ENCODE measurements at places on chromosomes 5 and 9.

DNA sequence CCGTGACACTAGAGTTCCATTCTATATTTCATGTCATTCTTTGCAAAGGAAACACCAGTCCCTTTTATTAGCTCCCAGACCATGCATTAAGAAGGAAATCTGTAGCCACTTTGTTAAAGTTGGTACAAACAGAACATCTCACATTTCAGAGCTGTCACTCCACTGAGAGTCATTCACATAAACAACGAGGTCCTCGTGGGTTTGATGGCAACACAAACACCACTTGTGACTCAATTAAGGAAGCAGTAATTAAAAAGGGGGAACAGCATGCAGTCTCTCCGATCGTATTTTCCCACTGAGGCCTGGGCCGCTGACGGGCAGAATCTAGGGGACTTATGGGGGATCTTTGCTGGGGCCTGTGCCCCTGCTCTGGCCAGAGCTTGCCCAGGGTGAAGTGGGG lies 94.2 kb upstream of the ZNF618 start:
- DNase-seq: no peak

DNA sequence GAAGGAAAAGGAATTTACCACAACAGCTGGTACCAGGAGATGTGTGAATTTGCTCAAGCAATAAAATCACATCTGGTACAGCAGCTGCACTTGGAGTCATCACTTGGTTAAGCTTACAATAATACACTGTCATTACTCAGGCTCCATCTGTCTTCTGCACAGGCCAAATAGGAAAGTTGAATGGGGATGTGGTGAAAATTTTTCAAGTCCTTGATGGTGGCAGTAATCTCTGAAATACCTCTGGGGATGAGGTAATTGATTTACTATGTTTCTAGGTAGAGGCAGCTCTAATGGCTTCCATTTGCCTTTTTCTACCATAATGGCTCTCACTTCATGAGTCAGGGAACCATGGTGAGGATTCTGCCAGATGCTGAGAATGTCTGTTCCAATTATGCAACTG lies 206.8 kb upstream of the ATP10B start:
- DNase-seq: peak; percentile 84

GRCh38 chr5:61670941-61671340 lies 338.9 kb downstream of the ZSWIM6 start:
- DNase-seq: no peak

DNA sequence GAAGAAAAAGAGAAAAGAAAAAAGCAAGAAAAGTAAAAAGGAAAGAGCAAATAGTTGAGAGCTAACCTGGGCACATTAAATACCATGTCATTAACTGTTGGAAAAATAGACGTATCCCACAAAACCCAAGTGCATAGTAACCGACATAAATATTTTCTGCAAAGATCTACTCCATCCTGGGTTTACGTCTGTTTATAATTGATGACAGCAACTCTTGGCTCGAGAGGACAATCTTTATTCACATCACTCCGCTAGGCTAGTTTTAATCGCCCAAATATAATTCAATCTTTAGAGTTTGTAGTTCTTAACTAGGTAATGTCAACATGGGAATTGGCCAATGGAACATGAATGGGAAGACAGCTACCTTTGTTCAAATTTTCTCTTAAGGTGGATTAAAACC lies 321.7 kb upstream of the TNC start:
- no peak for DNase-seq

DNA sequence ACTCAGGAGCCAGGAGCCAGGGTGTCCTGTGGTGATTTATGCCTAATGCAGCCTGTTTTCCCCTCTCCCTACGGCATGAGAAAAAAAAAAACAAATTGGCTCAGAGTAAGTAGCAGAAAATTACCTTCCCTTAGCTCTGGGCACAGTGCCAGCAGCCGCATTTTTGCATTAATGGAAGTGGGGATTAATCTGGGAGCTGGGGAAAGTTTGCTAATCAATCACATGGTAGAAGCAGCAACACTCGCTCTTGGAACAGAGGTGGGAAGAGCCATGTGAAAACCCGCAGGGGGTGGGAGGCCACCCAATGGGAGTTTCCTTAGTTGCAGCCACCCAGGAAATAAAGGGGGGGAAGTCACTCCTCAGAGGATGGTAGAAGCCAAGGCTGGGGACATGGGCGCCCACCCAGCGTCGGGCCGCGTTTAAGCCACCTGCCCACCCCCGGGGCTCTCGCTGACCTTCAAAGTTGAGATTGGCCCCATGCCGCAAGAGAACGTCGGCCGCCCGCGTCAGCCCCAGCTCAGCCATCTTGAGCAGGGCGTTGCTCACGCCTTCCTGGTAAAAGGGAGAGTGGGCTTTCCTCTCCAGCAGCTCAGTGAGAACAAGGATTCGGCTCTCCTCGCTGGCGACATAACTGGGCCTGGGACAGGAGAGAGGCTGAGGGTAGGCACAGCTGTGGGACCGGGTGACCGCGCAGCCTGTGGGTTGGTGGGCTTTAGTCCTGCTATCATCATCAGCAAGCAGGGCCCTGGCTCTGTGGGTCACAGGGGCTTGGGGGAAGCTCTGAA lies 1.7 kb downstream of the ASB6 start:
- DNase-seq: peak; percentile 97

DNA sequence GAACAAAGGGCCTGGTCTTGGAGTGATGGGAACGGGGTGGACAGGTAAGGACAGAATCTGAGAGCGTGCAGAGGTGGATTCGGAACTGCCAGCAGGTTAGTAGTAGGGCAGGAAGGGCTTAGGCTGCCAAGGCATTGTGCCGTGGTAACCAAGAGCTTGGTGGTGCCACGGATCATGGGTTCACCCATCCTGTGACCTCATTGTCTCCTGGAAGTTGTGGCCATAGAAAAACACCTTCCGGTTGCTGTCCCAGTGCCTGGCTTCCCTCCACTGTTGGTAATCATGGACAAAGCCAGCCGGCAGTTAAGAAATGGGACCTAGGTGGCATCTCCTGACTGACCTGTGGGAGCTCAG lies 42.5 kb upstream of the CFAP157 start:
- no peak for DNase-seq

DNA sequence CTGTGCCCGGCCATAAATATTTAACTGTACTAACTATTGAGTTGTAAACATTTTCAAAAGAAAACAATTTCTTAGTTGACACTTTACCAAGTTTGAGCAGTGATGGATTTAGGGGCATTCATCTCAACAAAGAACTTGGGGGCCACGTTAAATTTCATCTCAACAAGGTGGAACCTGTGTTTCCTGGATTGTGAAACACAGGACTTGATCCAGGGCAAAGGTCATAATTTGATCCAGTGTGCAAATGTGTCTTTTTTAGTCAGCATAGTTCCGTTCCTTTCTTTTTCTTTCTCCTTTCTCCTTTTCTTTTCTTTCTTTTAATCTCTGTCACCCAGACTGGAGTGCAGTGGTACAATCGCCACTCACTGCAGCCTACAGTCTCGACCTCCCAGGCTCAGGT lies 3.1 kb downstream of the GFRA3 start:
- no peak for DNase-seq

GRCh38 chr9:134555094-134555650 lies 86.4 kb upstream of the COL5A1 start:
- DNase-seq: no peak

GRCh38 chr5:153096381-153096780 lies 394.1 kb upstream of the GRIA1 start:
- DNase-seq: no peak

DNA sequence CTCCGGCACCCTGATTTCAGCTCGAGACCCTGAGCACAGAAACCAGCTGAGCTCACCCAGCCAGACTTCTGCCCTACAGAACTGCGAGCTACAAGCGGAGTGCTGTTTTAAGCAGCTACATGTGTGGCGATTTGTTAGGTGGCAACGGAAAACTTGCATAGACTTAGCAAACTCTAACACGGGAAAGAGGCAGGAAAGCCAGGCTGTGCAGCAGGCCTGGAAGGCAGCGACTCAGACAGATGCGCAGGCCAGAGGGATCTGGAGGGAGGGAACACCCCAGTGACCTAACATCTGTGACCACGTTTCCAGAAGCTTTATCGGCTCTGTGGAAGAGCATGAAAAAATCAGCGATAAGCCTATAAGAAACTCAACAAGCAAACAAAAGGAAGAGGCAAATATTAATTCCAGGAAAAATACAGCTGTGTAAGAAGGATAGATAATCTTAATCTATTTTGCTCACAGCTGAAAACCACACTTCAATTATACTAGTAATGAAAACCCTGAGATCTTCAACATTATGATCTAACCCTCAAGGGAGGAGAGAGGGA lies 11.0 kb downstream of the UBAC1 start:
- DNase-seq: no peak

GRCh38 chr5:118580949-118581348 lies 407.4 kb downstream of the DTWD2 start:
- no peak for DNase-seq

- DNase-seq: no peak
Observed at GRCh38 chr9:17521100-17521855, 57.6 kb upstream of the SH3GL2 start.

GRCh38 chr5:35664584-35664983 lies 46.9 kb downstream of the SPEF2 start:
- no peak for DNase-seq

GRCh38 chr9:87063871-87064270 lies 116.6 kb upstream of the GAS1 start:
- no peak for DNase-seq

DNA sequence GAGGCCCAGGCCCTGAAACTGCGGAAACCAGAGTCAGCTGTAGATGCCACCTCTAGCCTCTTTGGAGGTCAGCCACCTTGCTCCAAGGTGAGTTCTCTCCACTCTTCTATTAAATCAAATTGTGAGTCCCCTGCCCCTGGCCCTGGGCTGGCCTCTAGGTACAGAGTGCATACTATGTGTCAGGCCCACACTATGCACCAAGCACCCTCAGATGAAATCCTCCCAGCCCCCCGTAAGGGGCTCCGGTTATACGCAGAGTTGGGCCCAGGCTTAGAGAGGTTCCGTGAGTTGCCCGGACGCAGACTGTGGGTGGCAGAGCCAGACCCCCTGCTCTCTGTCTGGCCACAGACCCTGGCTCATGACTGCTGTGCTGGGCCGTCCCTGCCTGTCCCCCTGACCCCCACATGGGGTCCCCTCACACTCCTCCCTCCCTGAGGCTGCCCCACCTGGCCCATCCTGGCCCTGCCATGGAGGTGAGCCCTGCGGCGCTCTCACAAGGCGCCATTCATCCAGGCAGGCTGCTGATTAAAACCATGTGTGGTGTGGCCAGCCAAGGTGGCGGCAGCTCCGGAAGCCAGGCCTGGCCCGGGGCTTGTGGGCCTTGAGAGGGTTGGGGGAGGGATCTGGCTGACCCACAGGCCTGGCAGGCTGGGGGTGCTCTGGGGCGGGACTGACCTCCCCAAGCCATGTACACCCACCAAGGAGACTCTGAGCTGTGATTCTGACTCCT lies 65.5 kb upstream of the SYNPO start:
- no peak for DNase-seq

- DNase-seq: no peak
Observed at GRCh38 chr5:31563216-31563615, 31.1 kb downstream of the C5orf22 start.

GRCh38 chr5:62509806-62510205 lies 68.8 kb upstream of the LRRC70 start:
- DNase-seq: no peak

DNA sequence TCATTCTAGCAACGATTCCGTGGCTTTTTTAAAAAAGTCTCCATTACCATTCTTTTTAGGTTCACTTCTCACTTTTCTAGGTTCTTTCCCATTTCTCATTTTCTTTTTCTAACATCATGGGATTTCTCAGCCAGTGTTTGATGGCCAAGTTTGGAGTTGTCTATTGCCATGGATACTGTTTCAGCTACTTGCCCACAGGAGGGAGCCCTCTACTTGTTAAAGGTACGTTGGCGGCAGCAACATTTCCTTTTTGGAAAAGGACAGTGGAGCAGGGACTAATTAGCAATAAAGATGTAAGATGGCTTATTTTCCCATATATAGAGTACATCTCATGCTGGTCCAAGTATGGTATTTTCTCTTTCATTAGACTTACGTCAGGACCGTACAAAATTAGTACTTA lies 2257.5 kb upstream of the C9orf72 start:
- peak; percentile 70 for DNase-seq

DNA sequence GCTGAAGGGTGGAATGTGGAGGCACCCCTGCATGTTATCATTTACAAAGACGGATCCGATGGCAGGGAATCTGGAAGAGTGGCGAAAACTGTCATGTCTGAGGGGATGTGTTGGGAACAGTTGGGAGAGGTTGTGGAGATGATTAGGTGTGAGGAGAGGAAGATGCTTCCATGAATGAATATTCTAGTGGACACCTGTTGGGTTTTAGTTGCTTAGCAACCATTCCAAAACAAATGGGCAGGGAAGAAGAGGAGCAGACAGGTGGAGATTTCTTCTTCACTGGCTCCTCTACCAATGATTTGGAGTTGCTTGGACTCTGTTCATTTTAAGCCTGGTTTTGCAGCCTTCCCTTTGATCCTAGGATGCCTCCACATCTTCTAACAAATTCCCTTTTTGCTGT lies 465.3 kb upstream of the CLINT1 start:
- DNase-seq: peak; percentile 52

- DNase-seq: no peak
Observed at GRCh38 chr5:67542479-67542878, 345.9 kb upstream of the CD180 start.

GRCh38 chr5:135887447-135887864 lies 8.2 kb downstream of the IL9 start:
- DNase-seq: peak; percentile 81

DNA sequence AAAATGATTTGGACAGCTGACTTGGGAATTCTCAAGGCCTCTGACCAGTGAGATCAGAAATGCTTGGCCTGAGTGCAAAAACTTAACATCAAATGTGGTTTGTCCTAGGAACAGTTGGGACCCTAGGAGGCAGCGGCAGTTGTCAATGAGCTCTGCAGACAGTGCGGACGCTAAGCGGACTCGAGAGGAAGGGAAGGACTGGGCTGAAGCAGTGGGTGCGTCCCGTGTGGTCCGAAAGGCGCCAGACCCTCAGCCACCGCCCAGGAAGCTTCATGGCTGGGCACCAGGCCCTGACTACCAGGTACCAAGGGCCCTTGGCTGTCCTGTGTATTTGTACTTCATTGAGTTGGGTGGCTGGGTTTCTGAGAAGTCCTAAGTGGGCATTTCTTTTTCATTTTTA lies 43.7 kb upstream of the POMT1 start:
- DNase-seq: no peak

- peak; percentile 39 for DNase-seq
Observed at GRCh38 chr9:126375386-126375785, 48.8 kb downstream of the MVB12B start.
